ENCODE measurements at places on chromosomes 12 and 14.

- no peak for DNase-seq
Observed at GRCh38 chr14:46734286-46734685, 82.7 kb upstream of the RPL10L start.

DNA sequence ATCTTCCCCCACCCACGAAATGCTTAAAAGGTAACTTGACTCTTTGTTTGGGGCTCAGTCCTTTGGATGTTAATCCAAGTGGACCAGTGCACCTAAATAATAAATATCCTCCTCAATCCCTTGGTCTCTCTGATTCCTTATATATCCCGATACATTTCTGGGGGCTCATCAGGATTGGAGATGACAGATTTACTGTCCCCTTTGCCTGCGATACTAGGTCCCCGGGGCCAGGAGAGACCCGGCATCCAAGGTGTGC, 26.3 kb downstream of the KLRK1 start:
- DNase-seq, result no peak

GRCh38 chr12:123280971-123281370, 9.3 kb upstream of the CDK2AP1 start:
- DNase-seq, result no peak

DNA sequence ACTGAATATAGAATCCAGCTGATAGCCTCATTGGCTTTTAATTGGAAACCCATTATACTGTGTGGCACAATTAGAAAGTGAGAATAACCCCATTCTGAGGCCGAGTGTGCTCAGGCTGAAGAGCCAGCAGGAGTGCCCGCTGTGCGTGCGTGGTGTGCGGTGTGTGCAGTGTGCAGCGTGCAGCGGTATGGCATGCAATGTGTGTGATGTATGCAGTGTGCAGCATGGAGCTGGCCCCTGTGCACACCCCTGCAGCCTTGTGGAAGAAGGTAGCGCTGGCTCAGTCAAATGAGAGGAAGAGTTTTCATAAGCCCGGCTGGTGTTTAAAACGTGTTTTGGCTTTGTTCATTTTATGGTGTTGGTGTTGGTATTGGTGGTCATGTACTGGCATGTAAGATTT, 22.9 kb downstream of the CKB start:
- no peak for DNase-seq

DNA sequence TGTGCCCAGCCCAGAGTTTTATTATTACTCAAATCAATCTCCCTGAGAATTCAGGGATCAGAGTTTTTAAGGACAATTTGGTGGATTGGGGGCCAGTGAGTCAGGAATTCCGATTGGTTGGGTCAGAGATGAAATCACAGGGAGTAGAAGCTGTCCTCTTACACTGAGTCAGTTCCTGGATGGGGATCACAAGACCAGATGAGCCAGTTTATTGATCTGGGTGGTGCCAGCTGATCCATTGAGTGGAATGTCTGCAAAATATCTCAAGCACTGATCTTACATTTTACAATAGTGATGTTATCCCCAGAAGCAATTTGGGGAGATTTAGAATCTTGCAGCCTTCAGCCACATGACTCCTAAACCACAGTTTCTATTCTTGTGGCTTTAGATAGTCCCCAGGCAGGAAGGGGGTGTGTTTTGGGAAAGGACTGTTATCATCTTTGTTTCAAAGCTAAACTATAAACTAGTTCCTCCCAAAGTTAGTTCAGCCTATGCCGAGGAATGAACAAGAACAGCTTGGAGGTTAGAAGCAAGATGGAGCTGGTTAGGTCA, 89.1 kb upstream of the CNOT2 start:
- no peak for DNase-seq

DNA sequence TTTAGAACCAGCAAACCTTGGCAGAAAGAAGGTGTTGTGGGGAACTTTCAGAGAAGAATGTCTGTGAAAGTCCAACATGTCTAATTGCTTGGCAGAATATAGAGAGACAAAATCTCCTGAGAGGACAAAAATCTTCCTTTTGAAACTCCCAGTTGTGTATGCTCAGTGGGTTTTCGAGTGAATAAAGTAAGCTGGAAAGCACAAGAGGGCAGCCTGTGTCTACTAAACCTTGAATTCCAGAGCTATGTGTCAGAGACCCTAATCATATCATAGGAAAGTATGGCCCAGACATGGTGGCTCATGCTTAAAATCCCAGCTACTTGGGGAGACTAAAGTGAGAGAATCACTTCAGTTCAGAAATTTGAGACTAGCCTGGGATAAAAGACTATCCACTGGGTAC, 661.2 kb downstream of the SLC16A7 start:
- DNase-seq, result no peak

GRCh38 chr14:32129124-32129523, 52.0 kb downstream of the ARHGAP5 start:
- DNase-seq, result no peak

- DNase-seq, result no peak
Observed at GRCh38 chr14:58563978-58564377, 73.8 kb upstream of the DACT1 start.

DNA sequence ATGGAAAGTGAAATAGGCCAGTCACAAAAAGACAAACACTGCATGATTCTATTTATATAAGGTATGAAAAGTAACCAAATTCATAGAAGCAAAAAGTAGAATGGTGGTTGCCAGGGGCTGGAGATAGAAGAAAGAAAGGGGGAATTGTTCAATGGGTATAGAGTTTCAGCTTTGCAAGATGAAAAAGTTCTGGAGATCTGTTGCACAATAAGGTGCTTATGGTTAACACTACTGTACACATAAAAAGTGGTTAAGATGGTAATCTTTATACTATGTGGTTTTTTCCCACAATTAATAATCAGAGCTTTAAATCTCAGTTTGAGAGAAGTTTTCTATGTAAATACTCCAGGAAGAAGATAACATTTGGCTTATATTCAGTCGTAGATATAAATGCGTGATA, 73.4 kb downstream of the SLC38A4 start:
- DNase-seq, result no peak

DNA sequence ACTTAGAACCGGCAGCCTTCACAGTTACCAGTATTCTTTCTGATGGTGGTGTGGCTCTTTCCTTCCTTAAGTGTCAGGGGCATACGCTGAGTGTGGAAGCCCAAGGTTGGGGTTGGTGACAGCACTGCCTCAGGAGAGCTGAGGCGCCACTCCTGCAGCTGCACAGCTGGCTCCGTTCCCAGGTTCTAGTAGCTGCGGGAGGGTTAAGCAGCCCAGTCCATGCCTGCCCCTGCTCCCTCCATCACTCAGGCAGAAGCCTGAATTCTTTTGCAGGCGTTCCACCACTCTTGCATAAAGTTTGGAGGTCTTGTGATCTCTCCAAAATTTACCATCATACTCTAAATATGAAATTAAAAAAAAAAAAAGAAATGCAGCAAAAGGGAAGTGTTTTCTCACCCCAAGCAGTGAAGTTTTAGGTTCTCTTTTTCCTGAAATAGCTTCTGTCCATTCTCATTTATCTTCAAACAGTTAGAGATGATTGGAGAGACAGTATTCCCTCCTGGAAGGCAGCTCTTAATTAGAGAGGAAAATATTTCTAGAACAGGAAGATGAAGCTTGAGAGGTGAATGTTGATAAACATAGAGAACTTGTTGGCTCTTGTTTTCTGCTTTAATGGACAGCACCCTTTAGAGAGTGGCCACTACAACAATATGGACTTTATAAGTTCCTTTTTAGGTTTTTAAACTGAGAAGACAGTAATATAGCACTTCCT, 136.1 kb downstream of the FGD4 start:
- DNase-seq, result no peak

GRCh38 chr14:81095539-81095938, 125.2 kb downstream of the GTF2A1 start:
- no peak for DNase-seq

DNA sequence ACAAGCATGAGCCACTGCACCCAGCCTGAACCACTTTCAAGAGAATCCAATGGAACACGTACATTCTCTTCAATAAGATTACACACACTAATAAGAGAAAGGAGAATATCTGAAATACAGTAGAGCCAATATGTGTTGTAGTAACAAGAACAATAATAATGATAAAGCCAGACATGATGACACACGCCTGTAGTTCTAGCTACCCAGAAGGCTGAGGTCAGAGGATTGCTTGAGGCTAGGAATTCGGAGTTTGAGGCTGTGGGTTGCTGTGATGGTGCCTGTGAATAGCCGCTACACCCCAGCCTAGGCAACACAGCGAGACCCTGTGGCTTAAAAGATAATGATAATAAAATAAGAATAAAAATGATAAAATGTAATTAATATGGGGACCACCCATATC, 15.6 kb downstream of the APOBEC1 start:
- no peak for DNase-seq

- DNase-seq, result no peak
Observed at GRCh38 chr12:100720016-100720654, 74.4 kb upstream of the ANO4 start.

GRCh38 chr12:23561364-23562345, 387.8 kb downstream of the SOX5 start:
- no peak for DNase-seq

Measured in stimulated activated CD4-positive, alpha-beta T cell treated with anti-CD3 and anti-CD28 coated beads, Interleukin-15, amount 100 ng/mL, for 1 hour (primary cell).